Activated naive CD4-positive, alpha-beta T cell treated with Interleukin-2 at 50 U/mL for 16 hours (primary cell): ENCODE measurements at places on chromosomes 12 and 14.

DNA sequence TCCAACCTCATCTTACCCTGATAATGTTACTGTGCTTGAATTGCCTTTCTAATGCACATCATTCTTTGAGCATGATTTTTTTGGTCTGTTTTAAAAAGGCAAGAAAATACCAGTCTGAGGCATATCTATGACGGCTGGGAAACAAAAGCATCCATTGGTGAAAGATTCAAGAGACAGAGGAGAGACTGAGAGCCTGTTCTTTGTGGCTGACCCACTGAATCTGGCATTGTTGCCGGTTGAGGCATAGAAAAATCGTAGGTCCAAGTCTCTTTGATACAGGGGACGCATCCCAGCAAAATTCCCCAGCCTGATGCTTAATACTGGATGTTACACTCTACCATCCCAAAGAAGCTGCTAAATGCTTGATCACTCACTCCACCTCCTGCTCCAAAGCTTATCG, 2.9 kb upstream of the KLHL42 start:
- no peak for DNase-seq

DNA sequence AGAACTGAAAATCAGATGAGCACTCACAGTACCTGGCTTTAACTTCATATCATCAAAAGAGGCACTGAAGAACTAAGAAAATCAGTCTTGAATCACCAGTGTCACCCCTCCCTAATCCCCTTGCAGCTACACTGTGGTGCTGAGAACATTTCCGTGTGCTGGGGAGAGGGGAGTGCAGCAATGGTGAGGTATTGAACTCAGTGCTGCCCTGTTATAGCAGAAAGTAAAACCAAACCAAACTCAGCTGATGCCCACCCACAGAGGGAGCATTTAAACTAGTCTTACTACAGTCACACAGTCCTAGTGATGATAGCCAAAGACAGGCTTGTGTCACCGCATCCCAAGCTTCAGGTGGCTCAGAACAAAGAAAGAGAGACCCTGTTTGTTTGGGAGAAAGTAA, 122.1 kb downstream of the CPNE8 start:
- no peak for DNase-seq

DNA sequence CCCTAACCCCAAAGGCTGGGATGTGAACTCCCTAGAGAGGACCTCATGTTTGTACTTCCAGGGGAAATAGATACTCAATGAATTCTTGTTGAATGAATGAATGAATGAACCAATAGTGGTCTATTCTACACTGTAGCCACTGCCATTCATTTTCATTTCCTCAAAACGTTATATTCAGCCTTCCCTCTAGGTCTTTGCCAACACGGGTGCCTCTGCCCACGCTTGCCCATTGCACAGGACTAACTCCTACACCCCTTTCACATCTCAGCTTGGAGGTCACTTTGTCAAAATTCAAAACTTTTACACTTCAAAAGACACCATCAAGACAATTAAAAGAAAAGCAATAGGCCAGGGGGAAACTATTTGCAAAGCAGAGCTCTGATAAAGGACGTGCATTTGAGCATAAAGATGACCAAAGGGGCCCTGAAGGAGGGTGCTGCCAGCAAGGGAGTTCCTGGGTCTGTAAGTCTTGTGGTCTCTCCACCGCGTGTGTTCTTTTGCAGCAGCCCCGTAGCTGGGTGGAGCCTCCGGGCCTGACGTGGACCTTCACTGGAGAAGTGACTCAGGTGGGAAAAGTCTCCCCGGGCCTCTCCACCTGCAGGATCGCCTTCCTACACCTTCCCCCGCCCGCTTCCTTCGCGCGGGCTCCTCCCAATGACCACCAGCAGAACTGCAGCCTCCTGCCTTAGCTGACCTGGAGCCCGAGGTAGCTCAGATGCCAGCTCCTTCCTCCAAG, 31.5 kb downstream of the TMEM63C start:
- DNase-seq, result peak; percentile 9

- peak; percentile 25 for DNase-seq
Measured at GRCh38 chr14:68628605-68629310, 164.1 kb downstream of the ZFP36L1 start.

DNA sequence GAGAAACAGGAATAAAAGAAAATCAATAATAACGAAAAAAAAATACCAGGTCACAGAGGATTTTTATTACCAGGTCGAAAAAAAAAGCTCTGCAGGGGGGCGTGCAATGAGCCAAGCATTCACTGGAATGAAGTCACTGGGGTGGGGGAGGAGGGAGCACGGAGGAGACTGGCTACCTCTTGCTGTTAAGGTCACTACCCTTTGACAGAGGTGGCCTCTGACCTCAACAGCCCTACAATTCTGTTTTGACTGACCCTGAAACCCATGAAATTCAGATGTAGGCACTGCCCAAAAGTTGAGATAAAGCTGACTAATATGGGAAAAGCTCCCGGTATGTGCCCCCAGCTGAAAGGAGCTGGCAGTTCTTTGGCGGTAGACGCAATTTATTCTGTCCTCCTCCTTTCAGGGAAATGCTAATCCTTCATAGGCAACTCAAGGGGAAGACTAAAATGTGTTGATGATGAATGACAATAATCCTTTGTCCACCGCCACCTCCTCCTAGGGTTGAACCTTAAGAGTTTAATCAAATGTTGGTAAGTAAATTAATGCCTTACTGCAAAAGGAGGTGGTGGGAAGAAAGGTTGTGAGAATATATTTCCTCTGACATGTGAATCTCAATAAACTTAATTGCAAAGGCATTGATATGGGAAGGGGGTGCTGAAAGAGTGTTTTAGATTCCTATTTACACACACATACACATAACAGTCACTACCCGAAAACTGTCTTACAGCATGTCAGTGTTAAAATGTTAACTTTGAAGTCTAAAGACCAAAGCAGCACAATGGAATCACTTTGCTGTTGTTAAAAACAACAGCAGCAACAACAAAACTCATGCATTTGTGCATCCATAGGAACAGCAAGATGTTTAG, 6.3 kb upstream of the RIC8B start:
- DNase-seq, result no peak

- no peak for DNase-seq
Measured at GRCh38 chr12:49875115-49875720, 28.5 kb downstream of the FAIM2 start.

DNA sequence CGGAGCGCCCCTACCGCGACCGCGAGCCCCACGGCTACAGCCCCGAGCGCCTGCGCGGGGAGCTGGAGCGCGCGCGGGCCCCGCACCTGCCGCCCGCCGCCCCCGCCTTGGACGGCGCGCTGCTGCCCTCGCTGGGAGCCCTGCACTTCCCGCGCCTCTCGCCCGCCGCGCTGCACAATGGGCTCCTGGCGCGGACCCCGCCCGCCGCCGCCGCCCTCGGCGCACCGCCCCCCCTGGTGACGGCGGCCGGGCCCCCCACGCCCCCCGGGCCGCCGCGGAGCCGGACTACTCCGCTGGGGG, 27.0 kb downstream of the LRCOL1 start:
- no peak for DNase-seq

DNA sequence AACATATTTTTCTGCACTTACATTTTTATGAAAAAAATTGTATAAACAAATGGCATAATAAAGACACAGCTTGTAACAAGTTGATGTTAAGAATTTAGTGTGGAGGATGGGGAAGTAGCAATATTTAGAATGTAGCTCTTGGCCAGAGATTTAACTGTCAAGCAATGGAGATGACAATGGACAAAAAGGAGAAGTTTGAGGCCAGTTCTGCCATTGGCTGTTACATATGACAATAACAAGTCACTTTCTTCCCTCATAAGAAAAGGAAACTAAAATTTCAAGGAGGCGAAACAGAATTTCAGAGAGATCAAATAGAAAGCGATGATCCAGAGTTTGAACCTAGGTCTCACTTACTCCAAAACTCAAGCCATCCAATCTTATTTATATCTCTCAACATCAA, 122.8 kb upstream of the CCDC175 start:
- no peak for DNase-seq

DNA sequence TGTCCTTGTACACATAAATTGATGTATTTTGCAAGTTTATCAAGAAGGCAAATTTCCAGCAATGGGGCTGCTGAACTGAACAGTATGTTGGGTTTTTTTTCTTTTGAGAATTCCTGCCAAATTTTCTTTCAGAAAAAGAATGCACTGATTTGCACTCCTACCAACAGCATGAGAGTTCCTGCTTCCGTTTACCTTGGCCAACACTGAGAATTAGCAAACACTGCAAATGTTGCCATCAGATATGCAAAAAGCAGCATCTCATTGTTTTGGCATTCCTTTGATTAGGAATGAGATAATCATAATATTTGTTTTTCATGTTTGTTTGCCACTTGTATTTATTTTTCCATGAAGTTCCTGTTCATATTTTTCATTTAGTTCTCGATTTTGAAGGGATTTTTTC, 82.4 kb downstream of the RTN1 start:
- DNase-seq, result no peak

DNA sequence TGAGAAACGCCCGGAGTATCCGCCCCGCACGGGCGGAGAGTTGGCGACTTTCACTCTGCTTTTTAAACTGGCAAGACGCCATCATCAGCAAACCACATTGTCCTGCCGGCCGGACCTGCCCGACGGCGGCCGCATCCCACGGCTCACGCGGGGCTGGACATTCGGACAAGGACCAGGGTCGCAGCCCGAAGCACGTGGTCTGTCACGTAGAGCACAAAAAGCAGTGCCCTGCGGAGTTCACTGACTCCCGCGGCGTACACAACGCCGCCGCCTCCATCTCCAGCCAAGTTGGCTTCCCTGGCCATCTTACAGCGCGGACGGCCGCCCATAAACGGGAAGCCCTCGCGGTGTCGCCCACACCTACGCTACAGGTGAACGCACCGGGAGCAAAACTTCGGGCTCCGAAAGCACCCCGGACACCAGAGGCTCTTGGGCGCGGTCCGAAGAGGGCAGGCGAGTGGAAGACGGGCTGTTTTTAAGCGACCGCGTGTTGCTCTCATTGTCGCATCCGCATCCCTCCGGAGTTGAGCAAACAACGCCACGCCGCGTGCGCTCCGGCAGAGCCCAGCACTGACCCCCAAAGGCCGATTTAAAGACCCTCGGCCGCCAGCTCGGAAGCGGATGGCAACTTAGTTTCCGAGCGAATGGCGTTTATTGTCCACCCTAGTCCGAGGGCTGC, 966 bp downstream of the SINHCAF start:
- DNase-seq, result peak; percentile 53

GRCh38 chr12:5248999-5249526, 182.8 kb upstream of the NTF3 start:
- no peak for DNase-seq

DNA sequence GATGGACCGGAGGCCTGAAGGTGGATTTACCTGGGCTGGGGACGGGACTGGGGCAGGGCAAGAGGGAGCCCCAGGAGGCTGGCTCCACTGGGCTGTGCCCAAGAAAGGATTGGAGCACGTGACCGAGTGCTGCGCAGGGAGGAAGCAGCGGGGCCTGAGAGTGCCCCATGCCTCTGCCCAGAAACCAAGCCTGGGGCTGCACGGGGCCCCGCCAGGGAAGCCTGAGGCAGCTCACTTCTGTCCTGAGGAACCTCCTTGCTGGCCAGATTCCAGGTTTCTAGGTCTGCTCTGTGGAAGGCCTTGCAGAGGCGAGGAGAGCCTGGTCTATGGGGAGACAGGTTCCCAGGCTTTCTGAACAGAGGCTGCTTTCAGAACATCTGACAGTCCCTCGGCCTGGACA, 10.4 kb downstream of the NGB start:
- DNase-seq, result no peak

- DNase-seq, result no peak
Measured at GRCh38 chr12:124046456-124046740, 73.4 kb downstream of the ZNF664 start.

GRCh38 chr14:96049932-96050331, 10.8 kb downstream of the C14orf132 start:
- DNase-seq, result no peak

GRCh38 chr12:15289192-15289591, 33.1 kb upstream of the PTPRO start:
- DNase-seq, result no peak

GRCh38 chr14:49853572-49854375, 1.2 kb upstream of the NEMF start:
- DNase-seq, result peak; percentile 73

DNA sequence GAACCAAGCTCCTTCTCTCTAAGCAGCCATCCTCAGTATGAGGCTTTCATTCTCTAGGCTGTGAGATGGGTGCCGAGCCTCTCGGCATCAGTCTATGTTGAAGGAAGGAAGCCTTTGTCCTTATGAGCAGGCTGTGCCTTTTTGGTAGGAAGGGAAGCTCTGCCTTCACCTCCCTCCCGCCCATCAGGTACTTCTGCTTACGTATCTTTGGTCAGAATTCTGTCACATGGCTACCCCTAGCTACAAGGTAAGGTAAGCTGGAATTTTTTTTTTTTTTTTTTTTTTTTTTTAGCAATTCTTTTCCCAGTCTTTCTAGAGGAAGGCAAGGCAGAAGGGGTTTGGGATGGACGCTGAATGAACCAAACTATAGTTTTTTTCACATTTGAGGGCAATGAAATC, 16.9 kb downstream of the BATF start:
- DNase-seq, result no peak

DNA sequence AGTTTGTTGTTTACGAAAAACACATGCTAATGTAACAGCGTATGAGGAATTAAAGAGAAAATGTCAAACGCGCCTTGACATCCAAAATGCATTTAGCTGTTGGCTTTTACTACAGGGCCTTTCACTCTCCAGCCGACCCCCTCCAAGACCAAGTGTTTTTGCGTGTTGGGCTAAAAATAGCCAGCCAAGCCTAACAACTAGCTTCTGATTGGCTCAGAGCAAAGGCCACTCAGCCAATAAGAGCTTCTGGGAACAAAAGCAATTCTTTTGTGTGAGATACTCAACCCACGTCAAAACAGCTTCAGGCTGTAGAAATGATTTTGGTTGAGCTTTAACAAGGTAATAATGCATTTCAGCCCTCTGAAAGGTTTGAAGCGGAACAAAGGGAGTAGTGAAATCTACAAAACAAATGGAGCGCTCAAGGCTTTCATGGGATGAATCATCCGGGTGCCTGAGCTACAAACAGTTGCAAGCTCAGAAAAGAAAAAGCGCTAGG, 198.7 kb upstream of the DCN start:
- no peak for DNase-seq

DNA sequence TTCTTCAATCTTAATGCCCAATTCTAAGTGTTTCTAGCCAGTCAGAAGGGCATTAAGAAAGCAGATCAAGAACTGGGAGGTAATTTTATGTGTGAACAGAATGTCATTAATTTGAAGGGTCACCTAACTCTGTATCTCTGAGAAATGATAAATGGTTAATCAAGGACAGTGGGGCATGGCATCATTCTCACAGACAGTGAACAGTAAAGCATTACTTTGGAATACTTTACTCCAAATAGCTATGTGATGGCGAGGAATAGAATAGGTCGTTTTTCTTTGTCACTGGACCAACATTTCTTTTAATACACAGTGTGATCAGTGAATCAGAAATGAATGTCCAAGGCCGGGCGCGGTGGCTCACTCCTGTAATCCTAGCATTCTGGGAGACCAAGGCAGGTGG, 166.1 kb upstream of the KRR1 start:
- DNase-seq, result no peak

- no peak for DNase-seq
Measured at GRCh38 chr14:68822132-68822651, 29.3 kb upstream of the ZFP36L1 start.

GRCh38 chr12:123960856-123961255, 11.8 kb downstream of the CCDC92 start:
- no peak for DNase-seq
